Activated T-helper 2 cell treated with anti-CD3 and anti-CD28 coated beads, Interferon-gamma antibody, Interleukin-2, Interleukin-4, amounts not matched to agents 10 μg/mL and 5 μg/mL and 100 μg/mL, durations not matched to agents 14 hours and 24 hours and 36 hours (primary cell): ENCODE measurements at places on chromosomes 5 and 9. TPM values are rescaled to one million over a fixed set of nuclear protein-coding genes. Genes with fewer than 3 reads are reported as not detected.

DNA sequence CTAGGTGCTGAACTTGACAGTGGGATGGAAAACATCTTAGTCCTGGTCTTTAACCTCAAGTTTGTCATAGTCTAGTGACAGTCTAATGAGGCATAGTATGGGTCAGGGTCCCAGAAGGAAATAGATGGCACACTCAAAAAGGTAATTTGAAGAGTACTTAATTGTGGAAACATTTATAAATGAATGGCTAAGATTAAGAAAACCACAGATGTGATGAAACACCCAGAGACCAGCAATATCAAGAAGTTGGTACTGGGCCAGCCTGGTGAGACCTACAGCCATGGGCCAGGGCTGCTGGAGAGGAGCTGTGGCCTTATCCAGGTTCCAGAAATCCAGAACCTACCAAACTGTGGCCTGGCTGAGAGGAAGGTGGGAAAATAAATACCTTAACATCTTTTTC is 93.5 kb upstream of the ATG10 start:
- DNase-seq, result no peak
- H3K27ac ChIP-seq, result no peak overlapping the region
- no peaks in the 10 kb centered on the region for H3K36me3 ChIP-seq
- H3K27me3 ChIP-seq, result peaks cover 24% of the 10 kb centered on the region
- no peak overlapping the region for H3K4me3 ChIP-seq
- H3K4me1 ChIP-seq, result no peaks in the 10 kb centered on the region

GRCh38 chr5:139422307-139422893 is 16.9 kb downstream of the DNAJC18 start:
- no peaks in the 10 kb centered on the region for H3K27me3 ChIP-seq
- peak; percentile 53 for DNase-seq
- no peak overlapping the region for H3K4me3 ChIP-seq

The FSD1L gene
- 3.2 and 3.7 TPM in 2 replicates for total RNA-seq

DNA sequence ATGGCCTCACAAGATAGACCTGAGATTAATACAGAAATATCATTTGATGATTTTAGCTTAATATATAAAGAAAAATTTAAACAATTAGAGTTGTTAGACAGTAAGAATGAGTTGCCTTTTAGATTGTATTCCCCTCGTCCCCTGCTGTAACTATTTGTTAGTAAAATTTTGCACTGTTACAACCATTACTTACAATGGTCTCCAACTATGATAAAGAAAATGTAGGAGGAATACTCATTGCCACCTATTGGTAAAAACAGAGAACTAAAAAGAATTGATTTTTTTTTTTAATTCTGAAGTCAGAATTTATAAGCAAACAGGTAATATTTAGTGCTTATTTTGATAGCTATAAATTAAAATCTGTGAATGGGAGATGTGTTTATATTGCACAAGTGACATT is 937.6 kb downstream of the TLE4 start:
- H3K4me3 ChIP-seq, result no peak overlapping the region
- H3K27me3 ChIP-seq, result no peaks in the 10 kb centered on the region
- no peak overlapping the region for H3K27ac ChIP-seq
- H3K4me1 ChIP-seq, result no peaks in the 10 kb centered on the region

The MELK gene
- 56.3 and 57.9 TPM in 2 replicates for total RNA-seq

DNA sequence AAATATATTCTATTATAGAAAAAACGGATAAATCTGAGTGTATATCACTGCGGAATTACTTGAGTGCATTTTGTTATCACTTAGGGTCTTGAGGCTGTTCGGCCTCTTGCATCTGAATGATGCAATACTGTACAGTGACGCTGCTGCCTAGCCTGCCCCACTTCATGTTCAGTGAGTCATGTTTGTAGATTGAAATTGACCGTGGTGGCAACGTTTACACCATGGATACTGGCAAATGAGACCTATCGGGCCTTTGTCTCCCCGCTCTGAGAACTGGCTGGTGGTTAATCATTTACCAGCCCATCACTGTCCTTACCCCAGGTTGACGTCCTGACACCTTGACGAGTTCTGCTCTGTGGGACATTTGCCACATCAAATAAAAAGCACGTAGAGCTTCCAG is 510.1 kb upstream of the ADAMTS16 start:
- H3K36me3 ChIP-seq, result no peaks in the 10 kb centered on the region
- no peak overlapping the region for H3K27ac ChIP-seq
- DNase-seq, result no peak
- H3K4me1 ChIP-seq, result no peaks in the 10 kb centered on the region
- no peak overlapping the region for H3K4me3 ChIP-seq
- no peaks in the 10 kb centered on the region for H3K27me3 ChIP-seq

DNA sequence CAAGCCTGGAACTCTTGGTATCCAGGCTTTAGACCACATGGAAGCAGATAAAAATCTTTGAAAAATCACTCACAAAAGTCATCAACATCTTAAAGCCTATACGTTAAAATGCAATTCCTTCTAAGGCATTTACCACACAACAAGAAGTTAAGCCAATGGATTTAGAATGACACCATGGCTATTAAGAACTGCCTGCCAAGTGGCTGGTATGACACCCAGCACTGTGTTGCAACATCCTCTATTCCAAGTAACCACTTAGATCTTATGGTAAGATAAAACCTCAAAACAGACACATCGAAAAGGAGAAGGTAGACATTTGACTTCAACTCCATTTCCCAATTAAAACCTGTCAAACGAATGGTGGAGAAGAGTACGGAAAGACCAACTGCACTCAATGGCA is 344.2 kb upstream of the SLC30A5 start:
- H3K4me3 ChIP-seq, result no peak overlapping the region
- H3K27me3 ChIP-seq, result peaks cover 29% of the 10 kb centered on the region
- H3K4me1 ChIP-seq, result peaks cover 5% of the 10 kb centered on the region
- no peak for DNase-seq

DNA sequence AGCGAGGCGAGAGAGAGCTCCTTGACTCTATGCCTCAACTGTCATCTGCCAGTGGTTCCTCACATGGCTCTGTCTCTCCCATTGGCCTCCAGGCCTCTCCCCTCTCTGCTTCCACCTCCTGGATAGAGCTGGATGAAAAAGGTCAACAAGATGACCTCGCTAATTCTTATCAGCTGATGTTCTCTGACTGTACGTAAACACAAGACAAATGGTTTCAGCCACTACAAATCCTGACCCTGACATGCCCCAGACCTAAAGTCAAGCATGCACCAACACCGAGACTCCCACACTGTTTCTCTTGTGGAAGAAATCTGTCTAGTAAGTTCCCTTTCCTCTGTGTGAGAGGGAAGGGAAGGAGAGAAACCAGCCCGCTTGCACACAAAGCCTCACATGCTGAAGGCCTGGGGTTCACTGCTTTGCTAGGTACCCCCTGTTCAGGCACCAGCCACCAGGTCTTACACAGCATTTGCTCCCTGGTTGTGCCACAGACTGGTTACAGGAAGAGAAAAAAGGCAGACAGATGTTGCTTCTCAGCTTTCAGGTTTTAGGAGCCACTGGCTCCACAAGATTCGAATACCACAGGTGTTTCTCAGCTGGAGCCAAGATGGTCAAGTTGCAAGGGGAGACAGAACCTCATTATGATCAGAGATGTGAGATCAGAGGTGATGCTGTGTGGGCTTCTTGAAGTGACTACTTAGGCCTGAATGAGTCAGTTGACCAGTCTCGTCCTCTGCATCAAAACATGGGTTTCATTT is 592.5 kb downstream of the CCDC171 start:
- H3K27ac ChIP-seq, result no peak overlapping the region
- DNase-seq, result no peak
- H3K27me3 ChIP-seq, result no peaks in the 10 kb centered on the region
- H3K36me3 ChIP-seq, result no peaks in the 10 kb centered on the region

GRCh38 chr5:36739751-36740221 is 133.4 kb downstream of the SLC1A3 start:
- DNase-seq, result peak; percentile 54
- H3K4me3 ChIP-seq, result no peak overlapping the region
- no peaks in the 10 kb centered on the region for H3K36me3 ChIP-seq
- peaks cover 12% of the 10 kb centered on the region for H3K4me1 ChIP-seq
- H3K27me3 ChIP-seq, result peaks cover 29% of the 10 kb centered on the region

GRCh38 chr9:71819115-71819739 is 50.9 kb upstream of the CEMIP2 start:
- no peak overlapping the region for H3K4me3 ChIP-seq
- H3K36me3 ChIP-seq, result no peaks in the 10 kb centered on the region
- DNase-seq, result no peak
- H3K27ac ChIP-seq, result no peak overlapping the region
- peaks cover 29% of the 10 kb centered on the region for H3K4me1 ChIP-seq

DNA sequence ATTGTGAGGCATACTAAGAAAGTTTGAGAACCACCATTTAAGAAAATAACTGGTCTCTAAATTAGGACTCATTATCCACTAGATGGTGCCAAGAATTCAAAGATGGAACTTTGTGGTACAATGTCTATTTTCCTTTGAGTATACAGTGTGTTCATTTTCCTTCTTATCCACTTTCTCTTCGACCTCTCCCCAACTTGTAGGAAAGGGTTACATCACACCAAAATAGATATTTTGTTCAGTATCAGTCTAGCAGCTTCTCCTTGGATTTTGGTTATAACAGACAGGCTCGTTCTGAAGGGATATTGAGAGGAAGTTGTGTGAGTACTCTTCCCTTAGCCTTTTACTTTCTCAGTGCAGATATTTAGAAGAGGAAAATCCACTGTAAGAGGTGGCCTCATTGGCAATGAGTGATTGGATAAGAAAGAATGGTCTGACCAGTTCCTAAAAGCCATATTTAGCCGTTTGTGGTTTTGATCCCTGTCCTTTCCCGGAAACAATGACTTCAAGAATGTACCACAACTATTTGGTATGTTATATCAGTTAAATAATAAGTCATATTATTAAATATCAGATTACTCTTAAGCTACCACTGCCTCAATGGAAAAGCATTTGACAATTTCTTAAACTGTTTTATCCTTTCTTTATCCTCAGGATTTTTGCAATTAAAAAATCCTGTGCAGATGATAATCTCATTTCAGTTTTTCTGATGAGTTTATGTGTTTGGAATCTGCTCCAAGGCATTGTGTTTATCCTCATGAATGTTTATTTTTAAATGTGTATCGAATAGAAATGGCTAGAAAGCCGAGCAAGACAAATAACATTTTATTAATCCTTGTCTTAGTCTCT is 69.0 kb upstream of the GRAMD2B start:
- H3K36me3 ChIP-seq, result no peaks in the 10 kb centered on the region
- H3K27ac ChIP-seq, result no peak overlapping the region

DNA sequence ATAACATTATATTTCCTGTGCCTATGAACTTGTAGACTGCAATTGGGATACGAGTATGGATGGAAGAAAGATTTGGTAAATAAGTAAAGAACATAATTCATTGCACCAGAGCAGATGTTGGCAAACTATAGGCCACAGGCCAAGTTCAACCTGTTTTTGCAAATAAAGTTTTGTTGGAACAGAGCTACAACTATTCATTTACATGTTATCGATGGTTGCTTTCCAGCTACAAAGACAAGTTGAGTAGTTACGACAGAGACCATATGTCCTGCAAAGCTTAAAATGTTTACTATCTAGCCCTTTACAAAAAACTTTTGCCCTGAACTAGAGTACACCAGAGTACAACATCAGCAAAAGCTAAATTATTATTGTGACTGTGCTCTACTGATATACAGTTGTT is 169.1 kb upstream of the DMAC1 start:
- no peak for DNase-seq
- peaks cover 2% of the 10 kb centered on the region for H3K36me3 ChIP-seq
- peaks cover 15% of the 10 kb centered on the region for H3K4me1 ChIP-seq

The FST gene
- not detected in 2 replicates for total RNA-seq

- no peak overlapping the region for H3K27ac ChIP-seq
- H3K27me3 ChIP-seq, result no peaks in the 10 kb centered on the region
- no peaks in the 10 kb centered on the region for H3K4me1 ChIP-seq
- no peaks in the 10 kb centered on the region for H3K36me3 ChIP-seq
Observed at GRCh38 chr5:164224772-164225171, 719.4 kb downstream of the MAT2B start.

The SKP2 gene
- 56.6 and 58.9 TPM in 2 replicates for total RNA-seq

GRCh38 chr5:177478711-177479646 is 5.5 kb upstream of the DBN1 start:
- DNase-seq, result no peak
- H3K4me3 ChIP-seq, result no peak overlapping the region
- H3K4me1 ChIP-seq, result peaks cover 40% of the 10 kb centered on the region
- H3K27me3 ChIP-seq, result peaks cover 5% of the 10 kb centered on the region

- no peaks in the 10 kb centered on the region for H3K36me3 ChIP-seq
- H3K27me3 ChIP-seq, result no peaks in the 10 kb centered on the region
- no peak overlapping the region for H3K4me3 ChIP-seq
- H3K27ac ChIP-seq, result no peak overlapping the region
Observed at GRCh38 chr9:33103501-33104281, 27.2 kb upstream of the SMU1 start.

GRCh38 chr5:42632354-42632900 is 124.2 kb upstream of the CCDC152 start:
- H3K4me1 ChIP-seq, result no peaks in the 10 kb centered on the region
- no peaks in the 10 kb centered on the region for H3K36me3 ChIP-seq
- peaks cover 8% of the 10 kb centered on the region for H3K27me3 ChIP-seq
- H3K27ac ChIP-seq, result no peak overlapping the region
- no peak for DNase-seq

- peaks cover 20% of the 10 kb centered on the region for H3K27me3 ChIP-seq
- DNase-seq, result no peak
- peaks cover 2% of the 10 kb centered on the region for H3K4me1 ChIP-seq
- no peak overlapping the region for H3K4me3 ChIP-seq
Observed at GRCh38 chr5:1661311-1661710, 137.6 kb upstream of the LPCAT1 start.

The CDH9 gene
- not detected in 2 replicates for total RNA-seq

GRCh38 chr5:139588962-139589361 is 27.8 kb downstream of the UBE2D2 start:
- H3K27me3 ChIP-seq, result no peaks in the 10 kb centered on the region
- peaks cover 18% of the 10 kb centered on the region for H3K4me1 ChIP-seq
- H3K4me3 ChIP-seq, result no peak overlapping the region
- peak overlapping the region; percentile 12 for H3K27ac ChIP-seq
- H3K36me3 ChIP-seq, result peaks cover 42% of the 10 kb centered on the region

The SHISAL2B gene
- not detected in 2 replicates for total RNA-seq

GRCh38 chr5:56272765-56273164 is 39.6 kb upstream of the ANKRD55 start:
- H3K27ac ChIP-seq, result no peak overlapping the region
- H3K4me3 ChIP-seq, result no peak overlapping the region
- DNase-seq, result no peak
- H3K27me3 ChIP-seq, result no peaks in the 10 kb centered on the region
- no peaks in the 10 kb centered on the region for H3K36me3 ChIP-seq

- H3K36me3 ChIP-seq, result no peaks in the 10 kb centered on the region
- DNase-seq, result no peak
- no peak overlapping the region for H3K27ac ChIP-seq
- no peaks in the 10 kb centered on the region for H3K27me3 ChIP-seq
- H3K4me3 ChIP-seq, result no peak overlapping the region
Observed at GRCh38 chr5:155200608-155201007, 187.1 kb downstream of the KIF4B start.

The ANKDD1B gene
- total RNA-seq, result 0.18 and 0.48 TPM in 2 replicates

- H3K27me3 ChIP-seq, result no peaks in the 10 kb centered on the region
- no peak overlapping the region for H3K27ac ChIP-seq
- H3K4me3 ChIP-seq, result no peak overlapping the region
- no peaks in the 10 kb centered on the region for H3K4me1 ChIP-seq
Observed at GRCh38 chr5:82551192-82551591, 273.0 kb upstream of the RPS23 start.

GRCh38 chr9:95746408-95747180 is 128.9 kb upstream of the ERCC6L2 start:
- H3K4me1 ChIP-seq, result peaks cover 8% of the 10 kb centered on the region
- peaks cover 34% of the 10 kb centered on the region for H3K27me3 ChIP-seq
- H3K36me3 ChIP-seq, result no peaks in the 10 kb centered on the region
- no peak overlapping the region for H3K4me3 ChIP-seq
- H3K27ac ChIP-seq, result no peak overlapping the region

The LECT2 gene
- not detected in 2 replicates for total RNA-seq
